SK-N-SH (cell line): ENCODE measurements at places on chromosomes 12 and 14. TPM values are rescaled to one million over a fixed set of nuclear protein-coding genes. Genes with fewer than 3 reads are reported as not detected.

DNA sequence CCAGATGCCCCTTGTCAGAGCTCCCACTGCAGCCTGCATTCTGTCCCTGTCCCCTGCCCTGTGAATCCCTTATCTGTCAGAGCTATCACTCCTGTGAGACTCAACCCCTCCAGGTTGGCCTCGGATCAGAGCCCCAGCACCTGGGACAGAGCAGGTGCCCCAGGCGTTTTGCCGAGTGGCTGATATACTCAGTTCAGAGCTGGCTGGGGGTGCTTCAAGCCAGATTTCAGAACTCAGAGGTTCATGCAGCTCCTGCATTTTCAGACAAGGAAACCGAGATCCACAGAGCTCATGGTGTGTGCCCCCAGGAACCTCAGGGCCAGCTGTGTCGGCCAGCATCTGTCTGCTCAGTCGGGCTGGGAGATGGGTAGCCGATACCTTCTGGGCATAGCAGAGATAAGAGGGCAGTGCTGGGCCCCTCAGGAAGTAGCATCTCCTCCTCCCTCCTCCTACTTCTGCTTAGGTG lies 228.0 kb upstream of the RTL1 start:
- DNase-seq = peak; percentile 78

DNA sequence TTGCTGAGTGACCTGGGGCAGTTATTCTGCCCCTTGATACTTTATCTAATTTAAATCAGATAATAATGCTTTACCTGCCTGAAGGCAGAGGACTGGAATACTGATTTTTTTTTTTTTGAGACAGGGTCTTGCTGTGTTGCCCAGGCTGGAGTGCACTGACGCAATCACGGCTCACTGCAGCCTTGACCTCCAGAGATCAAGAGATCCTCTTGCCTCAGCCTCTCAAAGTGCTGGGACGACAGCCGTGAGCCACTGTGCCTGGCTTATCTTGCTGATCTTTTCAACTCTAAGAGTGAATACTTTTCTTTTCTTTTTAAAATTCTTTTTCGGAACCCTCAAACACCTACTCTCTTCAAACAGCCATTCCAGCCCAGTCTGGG lies 699 bp upstream of the B4GALNT3 start:
- DNase-seq = no peak

DNA sequence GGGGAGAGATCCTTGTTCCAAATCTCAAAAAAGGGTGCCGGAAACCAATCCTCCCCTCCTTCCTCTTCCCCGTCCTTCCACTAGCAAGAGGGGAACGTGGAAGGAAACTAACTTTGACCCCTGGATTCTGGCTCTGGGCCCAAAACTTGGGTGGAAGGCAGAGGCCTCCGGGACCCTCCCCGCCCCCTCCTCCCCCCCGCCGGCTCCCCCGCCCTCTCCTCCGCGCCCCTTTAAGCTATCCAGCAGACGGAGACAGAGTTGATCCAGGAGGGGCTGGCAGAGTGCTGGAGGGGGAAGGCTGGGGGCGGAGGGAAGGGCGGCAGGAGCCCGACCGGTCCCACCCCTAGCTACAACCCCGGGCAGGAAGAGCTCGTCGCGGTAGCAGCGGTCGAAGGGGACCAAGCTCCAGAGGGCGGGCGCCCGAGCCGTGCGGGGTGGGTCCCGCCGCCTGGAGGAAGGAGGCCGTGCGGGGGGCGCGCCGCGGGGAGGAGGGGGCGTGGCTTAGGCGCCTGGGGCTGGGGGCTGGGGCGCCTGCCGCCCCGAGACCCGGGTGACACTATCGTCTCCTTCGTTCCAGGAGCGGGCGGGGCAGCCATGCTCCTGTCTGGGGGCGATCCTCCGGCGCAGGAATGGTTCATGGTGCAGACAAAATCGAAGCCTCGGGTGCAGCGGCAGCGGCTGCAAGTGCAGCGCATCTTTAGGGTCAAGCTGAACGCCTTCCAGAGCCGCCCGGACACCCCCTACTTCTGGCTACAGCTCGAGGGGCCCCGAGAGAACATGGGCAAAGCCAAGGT lies at the start of gene NYNRIN:
TSS of gene NYNRIN (plus strand) at position 351 of the 794 bp plus-strand sequence. CDS start at position 595, 244 bp downstream.
- DNase-seq = peak; percentile 87

DNA sequence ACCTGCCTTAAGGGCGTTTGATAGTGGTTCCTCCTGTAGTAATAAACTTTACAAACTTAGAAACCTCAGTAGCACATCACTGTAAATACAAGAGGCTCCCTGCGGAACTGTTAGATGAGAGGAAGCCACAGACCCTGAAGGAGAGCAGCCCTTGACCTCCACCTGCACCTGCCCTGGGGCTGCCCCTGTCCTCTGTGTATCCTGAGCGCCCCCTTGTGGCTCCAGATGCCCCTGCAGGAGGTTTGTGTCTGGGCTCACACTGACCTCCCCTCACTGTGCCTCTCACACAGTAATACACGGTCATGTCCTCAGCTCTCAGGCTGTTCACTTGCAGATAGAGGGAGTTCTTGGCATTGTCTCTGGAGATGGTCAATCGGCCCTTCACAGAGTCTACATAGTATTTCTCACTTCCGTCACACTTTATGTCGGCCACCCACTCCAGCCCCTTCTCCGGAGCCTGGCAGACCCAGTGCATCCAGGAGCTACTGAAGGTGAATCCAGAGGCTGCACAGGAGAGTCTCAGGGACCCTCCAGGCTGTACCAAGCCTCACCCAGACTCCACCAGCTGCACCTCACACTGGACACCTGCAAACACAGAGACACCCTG lies 1059.8 kb downstream of the TMEM121 start:
- peak; percentile 36 for DNase-seq

Gene TMEM52B
- not detected in 2 replicates for polyA plus RNA-seq

GRCh38 chr12:109082751-109083150 lies 10.5 kb downstream of the ALKBH2 start:
- DNase-seq = no peak

DNA sequence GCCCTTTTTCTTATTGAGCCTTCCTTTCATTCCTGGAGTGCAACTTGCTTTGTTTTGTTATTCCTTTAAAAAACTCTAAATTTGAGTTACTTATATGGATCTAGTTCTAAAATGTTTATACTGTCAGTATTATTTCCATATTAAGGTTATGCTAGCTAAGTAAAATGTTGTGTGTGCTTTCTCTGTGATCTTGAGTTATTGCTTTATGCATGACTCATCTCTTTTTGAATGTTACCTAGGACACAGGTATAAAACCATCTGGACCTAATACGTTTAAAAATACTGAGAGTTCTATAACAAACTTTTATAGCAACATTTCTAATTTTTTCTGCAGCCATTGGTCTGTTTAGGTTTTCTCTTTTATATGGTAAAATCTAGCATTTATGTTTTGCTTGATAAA lies 132.8 kb upstream of the LGR5 start:
- DNase-seq = no peak

- DNase-seq = no peak
Measured at GRCh38 chr14:71541271-71541670, 391.0 kb upstream of the RGS6 start.

- peak; percentile 81 for DNase-seq
Measured at GRCh38 chr14:96762650-96763049, 34.5 kb upstream of the VRK1 start.

GRCh38 chr12:60209933-60210332 lies 614.1 kb downstream of the SLC16A7 start:
- no peak for DNase-seq

DNA sequence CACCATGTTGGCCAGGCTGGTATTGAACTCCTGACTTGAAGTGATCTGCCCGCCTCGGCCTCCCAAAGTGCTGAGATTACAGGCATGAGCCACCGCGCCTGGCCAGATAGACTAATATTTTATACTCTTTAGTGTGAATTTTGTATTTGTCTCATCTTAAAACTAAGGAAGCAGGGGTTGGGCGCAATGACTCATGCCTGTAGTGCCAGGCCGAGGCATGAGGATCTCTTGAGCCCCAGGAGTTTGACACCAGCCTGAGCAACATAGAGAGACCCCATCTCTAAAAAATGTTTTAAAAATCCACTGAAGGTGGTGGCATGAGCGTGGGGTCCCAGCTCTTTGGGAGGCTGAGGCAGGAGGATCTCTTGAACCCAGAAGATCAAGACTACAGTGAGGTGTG lies 9.0 kb downstream of the DYNC1H1 start:
- DNase-seq = no peak

DNA sequence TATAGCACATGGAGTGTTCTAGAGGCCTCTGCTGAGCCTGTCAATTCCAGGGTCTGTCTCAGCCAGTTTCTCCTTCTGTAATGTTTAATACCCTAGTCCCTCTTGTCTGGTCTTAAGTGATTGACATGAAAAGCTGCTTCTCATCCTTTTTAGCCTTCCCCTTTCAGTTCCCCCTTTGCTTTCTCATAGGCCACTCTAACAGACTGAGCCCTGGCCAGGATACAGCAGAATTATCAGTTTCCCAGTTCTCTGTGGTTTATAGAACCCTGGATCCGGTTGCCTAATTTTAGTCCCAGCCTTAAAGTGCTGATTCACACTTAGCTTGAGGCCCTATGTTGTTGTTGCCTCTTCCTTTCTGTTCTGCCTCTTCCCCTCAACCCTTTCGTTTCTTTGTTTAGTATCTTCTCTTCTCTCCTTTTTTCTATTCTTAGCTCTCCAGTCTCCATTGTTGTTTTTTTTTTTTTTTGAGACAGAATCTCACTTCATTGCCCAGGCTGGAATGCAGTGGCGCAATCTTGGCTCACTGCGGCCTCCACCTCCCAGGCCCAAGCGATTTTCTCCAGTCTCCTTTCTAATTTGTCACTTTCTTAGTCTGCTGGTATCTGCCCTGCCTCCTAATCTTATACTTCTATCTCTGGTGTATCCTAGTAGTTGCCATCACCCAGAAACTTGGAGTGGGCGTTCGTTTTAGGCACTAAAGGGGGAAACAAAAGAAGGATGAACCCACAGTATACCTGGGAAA lies 2.9 kb upstream of the BIN2 start:
- DNase-seq = no peak

Gene PLEKHD1
- 0.03 and 0.05 TPM in 2 replicates for polyA plus RNA-seq

Gene SLC15A4
- polyA plus RNA-seq = 14.5 and 20.5 TPM in 2 replicates

- DNase-seq = peak; percentile 57
Measured at GRCh38 chr12:107320929-107321631, 227.7 kb upstream of the CRY1 start.

Gene RIN3
- polyA plus RNA-seq = 5.8 and 12.4 TPM in 2 replicates

DNA sequence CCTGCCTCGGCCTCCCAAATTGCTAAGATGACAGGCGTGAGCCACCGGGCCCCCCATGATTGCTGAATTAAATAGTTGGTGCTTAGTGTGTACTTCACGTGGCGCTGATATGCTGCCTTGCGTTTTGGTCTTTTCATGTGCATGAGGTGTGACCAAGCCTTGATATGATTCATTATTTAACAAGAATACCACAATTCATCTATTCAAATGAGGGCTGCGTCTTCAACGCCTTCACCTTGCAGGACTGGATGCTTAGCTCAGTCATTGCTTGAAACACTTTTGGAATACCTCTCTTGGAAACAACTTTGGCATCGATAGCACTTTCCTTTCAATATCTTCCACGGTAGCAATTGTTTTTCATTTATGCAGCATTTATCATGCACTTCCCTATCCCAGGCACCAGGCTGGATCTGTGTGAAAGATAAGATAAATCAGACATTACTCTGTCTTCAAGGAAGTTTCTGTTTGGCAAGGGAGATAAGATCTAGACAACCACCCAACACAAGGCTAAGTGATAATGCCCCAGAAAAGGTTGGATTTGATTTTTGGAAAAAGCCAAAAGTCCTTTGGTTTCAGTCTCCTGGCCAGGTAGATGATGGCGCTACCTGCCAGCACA lies 1.3 kb upstream of the TEAD4 start:
- DNase-seq = no peak

Gene PTPRQ
- polyA plus RNA-seq = 0.46 and 1.4 TPM in 2 replicates

GRCh38 chr14:25394791-25395391 lies 344.9 kb upstream of the STXBP6 start:
- no peak for DNase-seq

- no peak for DNase-seq
Measured at GRCh38 chr12:130698106-130698505, 18.0 kb downstream of the RIMBP2 start.
